ENCODE measurements at places on chromosomes 16 and 17.

- no peak for DNase-seq
Observed at GRCh38 chr16:80725566-80726162, 78.7 kb downstream of the CDYL2 start.

- no peak for DNase-seq
Observed at GRCh38 chr16:29256501-29256981, 150.0 kb downstream of the NPIPB11 start.

- no peak for DNase-seq
Observed at GRCh38 chr17:80257716-80258213, 2.9 kb upstream of the RNF213 start.

DNA sequence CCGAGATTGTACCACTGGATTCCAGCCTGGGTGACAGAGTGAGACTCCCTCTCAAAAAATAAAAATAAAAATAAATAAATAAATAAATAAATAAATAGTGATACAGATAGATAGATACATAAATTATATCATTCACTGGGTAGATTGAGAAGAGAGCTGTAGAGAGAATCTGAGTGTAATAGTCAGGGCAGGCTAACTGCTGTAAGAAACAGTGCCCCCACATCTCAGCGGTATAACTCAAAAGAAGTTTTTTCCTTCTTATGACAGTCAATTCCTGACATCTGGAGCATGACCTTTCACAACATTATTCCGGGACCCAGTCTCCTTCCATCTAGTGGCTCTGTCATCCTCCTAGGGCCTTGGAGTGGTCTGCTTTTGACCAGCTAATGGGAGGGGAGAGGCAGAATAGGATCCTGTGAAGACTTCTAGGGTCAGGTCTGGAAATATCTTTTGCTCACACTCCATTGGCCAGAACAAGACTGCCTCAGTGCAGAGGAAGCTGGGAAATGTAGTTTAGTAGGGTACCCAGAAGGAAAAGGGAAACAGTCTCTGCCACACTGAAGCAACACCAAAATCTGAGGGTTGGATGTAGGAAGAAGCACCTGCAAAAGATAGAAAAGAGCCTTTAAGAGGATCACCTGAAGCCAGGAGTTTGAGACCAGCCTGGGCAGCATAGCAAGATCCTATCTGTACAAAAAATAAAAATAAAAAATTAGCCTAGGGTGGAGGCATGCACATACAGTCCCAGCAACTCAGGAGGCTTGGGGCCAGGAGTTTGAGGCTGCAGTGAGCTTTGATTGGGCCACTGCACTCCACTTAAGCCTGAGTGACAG is 3.0 kb upstream of the QPRT start:
- DNase-seq, result peak; percentile 71

DNA sequence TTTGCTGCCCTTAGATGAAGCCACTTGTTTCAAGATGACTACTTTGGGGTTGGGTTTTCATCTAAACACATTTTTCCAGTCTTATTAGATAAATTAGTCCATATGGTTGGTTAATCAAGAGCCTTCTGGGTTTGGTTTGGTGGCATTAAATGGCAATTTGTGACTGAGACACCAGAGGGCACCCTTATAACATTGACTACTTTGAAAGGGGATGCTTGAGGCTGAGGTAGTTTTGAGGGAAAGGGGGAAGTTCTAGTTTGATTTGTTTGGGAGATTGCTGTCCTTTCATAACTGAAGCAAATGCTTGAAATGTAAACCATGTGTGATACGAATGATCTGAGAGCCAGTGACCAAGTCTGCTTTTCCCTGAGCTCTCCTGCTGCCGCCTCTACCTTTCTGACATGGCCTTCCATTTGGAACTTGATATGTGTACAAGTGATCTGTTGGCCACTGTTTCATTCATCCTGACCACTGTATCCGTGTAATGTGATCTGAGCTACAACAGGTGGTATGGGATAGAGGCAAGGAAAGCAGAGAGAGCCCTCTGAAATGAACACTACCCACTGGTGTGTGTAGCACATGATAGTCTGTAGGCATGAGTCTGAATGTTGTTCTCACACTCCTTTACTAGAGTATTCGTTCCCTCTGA is 5.8 kb upstream of the RARA start:
- peak; percentile 74 for DNase-seq

DNA sequence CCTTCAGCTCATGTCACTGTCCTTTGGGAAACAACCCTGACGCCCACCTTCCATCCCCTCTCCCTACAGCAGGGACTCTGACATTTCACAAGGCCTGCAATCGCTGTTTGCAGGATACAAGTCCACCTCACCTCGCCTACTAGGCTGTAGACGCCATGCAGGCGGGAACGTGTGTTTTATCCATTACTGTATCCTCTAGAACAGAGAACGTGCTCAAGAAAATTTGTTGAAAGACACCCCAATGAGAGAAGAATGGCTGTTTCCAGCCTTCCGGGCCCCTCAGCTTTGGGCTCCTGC is 1.5 kb upstream of the TTYH2 start:
- DNase-seq, result no peak

DNA sequence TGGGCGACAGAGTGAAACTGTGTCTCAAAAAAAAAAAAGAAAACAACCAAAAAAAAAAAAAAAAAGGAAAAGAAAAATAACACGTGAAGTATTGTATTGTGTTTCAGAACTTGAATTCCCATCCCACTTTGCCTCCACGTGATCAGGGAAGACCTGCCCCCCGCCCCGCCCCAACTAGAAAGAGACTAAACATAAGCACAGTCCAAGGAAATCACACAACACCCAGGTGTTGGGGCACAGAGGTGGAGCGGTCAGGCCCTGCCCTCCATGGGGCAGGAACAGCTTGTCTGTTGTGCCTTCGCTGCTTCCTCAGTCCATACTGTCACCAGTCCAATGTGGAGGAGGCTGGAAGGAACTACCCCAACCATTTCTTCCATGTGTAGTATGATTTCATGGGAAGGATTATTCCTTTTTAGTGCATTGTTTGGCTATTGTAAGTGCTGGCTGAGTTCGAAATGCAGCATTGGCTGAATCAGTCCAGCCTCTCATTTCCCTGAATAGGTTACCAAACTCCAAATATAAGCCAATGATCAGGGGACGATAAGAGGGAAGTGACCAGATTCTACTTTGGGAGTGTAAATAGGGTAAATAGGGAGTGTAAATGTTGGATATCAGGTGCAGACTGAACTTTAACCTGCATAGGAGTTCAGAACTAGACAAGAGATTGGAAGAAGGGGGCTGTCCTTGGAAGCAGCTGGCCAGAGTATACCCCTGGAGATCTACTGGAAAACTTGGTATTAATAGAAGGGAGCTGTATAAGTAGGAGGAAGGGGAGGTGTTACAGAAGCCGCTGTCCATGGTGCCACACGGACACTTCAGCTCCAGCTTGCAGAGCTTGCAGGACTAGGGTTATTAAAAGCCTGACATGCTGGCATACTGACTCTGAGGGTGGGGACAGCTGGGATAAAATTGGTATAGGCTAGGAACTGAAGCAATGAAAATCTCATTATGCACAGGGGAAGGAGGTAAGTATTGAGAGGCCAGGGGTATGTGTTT is 50.7 kb downstream of the TANGO6 start:
- no peak for DNase-seq

DNA sequence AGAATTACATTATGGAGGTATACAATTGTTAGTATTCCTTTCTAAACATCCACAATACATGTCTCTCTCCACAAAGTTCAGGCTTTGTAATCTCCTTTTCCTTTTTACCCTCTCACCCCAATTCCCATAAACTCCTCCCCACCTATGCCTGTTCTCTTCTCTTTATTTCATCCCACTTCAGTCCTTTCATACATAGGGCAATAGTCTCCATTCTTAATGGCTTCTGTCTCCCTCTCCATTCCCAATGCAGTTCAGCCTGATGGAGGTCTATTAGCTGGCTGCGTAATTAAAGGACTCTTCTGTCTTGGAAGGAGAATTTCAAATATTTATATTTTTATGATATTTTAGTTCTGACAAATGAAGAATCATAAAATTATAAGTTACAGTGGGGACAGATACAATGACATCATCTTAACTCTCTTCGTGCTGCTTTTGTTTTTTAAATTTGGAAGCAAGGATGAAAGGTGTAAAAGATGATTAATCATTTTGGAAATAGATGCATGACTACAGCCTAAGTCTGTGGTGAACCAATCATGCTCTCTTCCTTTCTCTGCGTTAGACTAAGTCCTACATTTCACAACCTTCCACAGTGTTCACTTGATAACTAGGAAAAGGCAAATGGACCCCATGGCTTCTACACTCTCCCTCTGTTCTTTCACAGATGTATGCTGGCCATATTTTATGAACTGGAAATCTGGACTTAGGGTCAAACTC is 11.2 kb upstream of the FAM20A start:
- DNase-seq, result no peak

DNA sequence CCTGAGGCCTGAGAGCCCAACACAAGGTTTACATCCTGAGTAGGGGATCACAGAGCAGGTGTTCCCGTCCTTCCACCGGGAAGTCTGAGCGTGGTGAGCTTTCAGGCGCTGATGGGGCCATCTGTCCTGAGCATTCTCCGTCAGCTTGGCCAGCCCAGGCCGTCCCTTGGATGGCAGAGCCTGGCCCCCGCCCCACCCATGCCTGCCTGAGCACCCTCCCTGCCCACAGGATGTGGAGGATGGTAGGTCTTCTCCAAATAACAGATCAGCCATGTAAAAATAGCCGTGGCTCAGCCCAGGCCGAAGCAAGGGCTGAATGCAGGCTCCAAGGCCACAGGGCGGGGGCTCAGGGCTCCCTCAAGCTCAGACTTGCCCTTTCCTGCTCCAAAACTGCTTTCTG is 20.2 kb downstream of the SPNS2 start:
- no peak for DNase-seq

GRCh38 chr17:51907041-51907440 is 251.5 kb downstream of the CA10 start:
- no peak for DNase-seq

DNA sequence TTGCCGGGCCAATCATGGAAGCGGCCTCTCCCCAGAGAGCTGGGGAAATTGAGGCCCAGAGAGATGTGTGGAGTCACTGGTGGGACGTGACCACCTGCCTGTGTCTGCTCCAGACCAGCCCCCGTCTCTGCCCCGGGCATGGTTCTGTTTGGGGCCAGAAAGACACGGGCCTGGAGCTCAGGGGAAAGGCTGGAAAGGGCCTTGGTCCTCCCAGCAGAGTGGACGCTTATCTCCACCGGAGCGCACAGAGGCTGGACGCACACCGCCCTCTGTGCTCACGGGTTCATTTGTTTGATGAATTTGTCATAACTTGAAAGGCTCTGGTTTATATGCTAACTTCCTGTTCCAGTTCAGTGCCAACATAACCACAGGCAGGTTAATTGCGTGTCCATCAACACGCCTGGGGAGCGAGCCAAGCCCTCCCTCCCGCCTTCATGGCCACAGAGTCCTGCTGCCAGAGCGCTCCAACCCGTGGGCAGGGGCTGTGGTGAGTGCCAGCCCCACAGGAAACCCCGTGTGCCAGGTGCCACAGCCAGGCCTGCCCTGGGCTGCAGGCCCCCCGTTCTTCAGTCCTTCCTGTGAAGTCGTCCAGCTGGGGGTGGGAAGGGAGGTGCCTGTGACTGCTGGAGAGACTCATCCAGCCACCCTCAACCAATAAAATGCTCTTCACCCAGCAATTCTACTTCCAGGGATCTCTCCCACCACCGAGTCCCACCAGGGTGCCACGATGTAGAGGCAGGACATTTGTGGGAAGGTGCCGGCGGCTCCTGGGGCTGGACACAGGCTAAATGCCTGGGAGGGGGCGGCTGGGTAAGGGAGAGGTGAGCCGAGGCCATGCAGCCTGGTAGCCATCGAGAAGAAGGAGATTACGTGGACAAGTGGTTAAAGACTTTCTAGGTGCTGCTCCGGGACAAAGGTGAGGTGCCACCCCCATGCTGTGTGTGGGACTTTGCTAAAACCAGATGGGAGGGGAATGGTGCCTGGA is 29.4 kb upstream of the BAHCC1 start:
- peak; percentile 95 for DNase-seq

DNA sequence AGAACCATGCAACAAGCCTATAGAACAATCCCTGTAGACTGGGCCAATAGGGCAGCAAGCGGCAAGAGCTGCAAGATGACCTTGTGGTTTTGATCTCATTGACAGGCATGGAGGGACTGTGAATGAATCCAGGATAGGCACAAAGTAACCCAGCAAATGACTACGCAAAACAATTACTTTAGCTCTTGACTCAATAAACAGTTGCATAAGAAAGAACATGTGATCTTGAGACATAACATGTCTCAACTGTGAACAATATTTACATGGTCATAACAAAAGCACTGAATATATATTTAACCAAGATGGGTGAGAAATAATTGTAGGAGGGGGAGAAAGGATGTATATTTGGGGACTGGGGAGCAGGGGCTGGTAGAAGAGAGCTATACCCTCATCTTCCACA is 313.7 kb upstream of the CDH5 start:
- DNase-seq, result no peak

DNA sequence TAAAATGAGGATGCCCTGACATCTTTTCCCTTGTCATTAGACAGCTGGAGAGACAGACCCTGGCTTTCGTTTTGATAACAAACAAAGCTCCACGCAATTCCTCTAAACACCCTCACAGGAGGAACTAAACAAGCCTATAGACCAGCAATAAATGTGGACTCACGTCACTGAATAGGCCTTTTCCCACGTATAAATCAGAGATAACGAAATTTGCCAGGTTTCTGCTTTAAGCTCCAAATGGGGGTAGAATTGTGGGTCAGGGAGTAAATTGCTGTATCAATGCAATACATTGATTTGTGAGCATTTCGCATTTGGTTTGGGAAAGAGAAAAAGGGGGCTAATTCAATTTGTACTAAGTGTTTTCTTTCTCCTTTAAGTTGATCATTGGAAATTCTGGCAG is 256.0 kb downstream of the PMP22 start:
- no peak for DNase-seq

GRCh38 chr17:75262112-75262606 is 480 bp downstream of the MRPS7 start:
- no peak for DNase-seq

GRCh38 chr17:65231086-65231485 is 93.9 kb downstream of the RGS9 start:
- DNase-seq, result no peak

- DNase-seq, result no peak
Observed at GRCh38 chr17:46777943-46778915, 40.3 kb downstream of the WNT3 start.

DNA sequence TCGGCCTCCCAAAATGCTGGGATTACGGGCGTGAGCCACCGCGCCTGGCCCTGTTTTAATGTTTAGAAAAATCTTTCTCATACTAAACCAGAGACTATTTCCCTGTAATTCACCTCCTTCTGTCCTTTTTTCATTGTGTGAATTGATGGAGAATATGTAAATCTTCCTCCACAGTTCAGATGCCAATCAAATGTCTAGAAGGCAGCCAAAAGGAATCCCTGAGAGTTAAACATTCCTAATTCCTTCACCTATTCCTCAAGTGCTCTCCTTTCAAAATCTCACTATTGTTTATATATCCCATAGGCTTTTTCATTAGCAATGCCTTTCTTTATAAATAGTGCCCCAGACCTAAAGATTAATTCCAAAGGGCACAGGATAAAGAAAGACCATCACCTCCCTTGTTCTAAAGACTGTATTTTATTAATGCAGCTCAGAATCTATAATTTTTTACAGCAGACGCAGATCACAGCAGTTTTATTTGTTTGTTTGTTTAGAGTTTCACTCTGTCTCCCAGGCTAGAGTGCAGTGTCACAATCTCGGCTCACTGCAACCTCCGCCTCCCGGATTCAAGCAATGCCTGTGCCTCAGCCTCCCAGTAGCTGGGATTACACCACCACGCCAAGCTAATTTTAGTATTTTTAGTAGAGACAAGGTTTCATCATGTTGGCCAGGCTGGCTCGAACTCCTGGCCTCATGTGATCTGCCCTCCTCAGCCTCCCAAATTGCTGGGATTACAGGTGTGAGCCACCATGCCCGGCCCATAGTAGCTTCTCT is 30.5 kb downstream of the COPZ2 start:
- DNase-seq, result no peak

GRCh38 chr17:9050801-9051401 is 29.6 kb downstream of the NTN1 start:
- DNase-seq, result no peak
